ENCODE measurements at places on chromosomes 12 and 14. TPM values are rescaled to one million over a fixed set of nuclear protein-coding genes. Genes with fewer than 3 reads are reported as not detected.

Gene CD4
- 4.6 TPM for total RNA-seq

Gene MRPL52
- total RNA-seq: 91.7 TPM

Gene SLC39A5
- not detected for total RNA-seq

Gene OR4N2
- not detected for total RNA-seq

Gene LTB4R2
- total RNA-seq: 0.81 TPM

Gene STYK1
- not detected for total RNA-seq

Gene CCDC38
- not detected for total RNA-seq

Gene SMIM10L1
- total RNA-seq: 16.9 TPM

Gene TAC3
- not detected for total RNA-seq

Gene BCAT1
- 3.5 TPM for total RNA-seq

Gene MUCL1
- not detected for total RNA-seq

Gene MYL2
- total RNA-seq: 13,963 TPM

Gene TOMM20L
- not detected for total RNA-seq

Gene ASCL1
- total RNA-seq: not detected

Gene WSCD2
- total RNA-seq: 0.46 TPM

Gene OTX2
- not detected for total RNA-seq

Gene CLEC4E
- total RNA-seq: 5.1 TPM

Gene SERPINA5
- total RNA-seq: 1.2 TPM
